ENCODE measurements at places on chromosomes 6 and 20. TPM values are rescaled to one million over a fixed set of nuclear protein-coding genes. Genes with fewer than 3 reads are reported as not detected.

- DNase-seq: no peak
Measured at GRCh38 chr20:52459150-52459549, 267.6 kb upstream of the ZFP64 start.

DNA sequence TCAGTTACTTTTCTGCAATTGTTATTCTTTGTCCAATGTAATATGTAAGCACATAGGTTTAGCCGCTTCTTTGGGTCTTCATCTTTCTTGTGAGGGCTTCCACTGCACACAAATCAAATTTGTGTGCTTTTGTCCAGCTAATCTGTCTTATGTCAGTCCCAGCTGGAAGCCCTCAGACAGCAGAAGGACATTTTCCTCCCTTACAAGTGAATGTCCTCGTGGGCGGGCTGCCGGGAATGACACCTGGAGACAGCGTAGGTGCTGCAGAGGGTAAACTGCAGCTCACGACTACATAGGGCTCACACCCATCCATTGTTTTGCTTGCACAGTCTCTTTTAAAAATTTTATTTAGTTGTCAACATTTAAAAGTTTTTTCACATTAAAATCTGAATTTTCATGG is 24.6 kb upstream of the PPP1R14C start:
- no peak for DNase-seq

CDH26 gene
- 1.4 TPM for total RNA-seq

DNA sequence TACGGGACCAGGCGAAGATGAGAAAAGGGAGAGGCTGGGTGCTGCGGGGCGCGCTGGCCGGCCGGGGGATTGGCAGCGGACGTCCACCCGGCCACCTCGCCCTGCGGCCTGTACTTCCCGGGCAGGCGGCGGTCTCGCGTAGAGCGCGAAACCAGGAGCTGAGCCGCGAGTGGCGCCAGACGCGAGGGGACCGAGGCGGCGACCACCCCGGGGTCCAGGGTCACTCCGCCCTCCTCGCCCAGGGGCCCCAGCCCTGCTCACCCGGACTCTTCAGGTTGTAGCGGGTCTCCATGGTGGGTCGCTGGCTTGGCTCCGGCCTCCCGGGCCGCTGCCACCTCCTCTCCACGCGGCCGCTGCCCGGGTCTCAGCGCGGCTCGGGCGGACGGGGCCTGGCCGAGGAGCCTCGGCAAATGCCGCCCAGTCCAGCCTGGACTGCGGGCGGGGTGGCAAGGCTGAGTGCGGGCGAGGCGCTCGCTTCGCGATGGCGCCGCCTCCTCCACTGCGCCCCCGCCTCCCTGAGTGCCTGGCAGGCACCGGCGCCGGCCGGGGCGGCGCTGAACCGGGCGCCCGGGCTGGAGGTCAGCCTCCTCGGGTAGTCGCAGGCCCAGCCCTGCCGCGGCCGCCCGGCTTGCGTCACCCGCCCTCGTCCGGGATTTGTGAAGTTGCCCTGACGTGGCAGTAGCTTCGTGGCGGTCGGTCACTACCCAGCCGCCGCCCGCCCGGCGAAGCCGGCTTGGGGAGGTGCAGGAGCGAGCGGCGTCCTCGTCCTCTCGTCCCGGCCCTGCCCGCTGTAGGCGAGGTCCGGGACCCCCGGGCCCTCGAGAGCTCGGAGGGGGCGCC is at the start of gene UBE2J1:
Gene UBE2J1, minus strand, starts transcription at position 445 of the 840 bp plus-strand sequence. Its CDS starts 153 bp downstream, at position 292.
- peak; percentile 83 for DNase-seq

AKAP7 gene
- 4.1 TPM for total RNA-seq

Measured in activated B cell treated with CpG ODN at 0.5 μM for 24 hours (primary cell).